ENCODE measurements at places on chromosomes 5 and 9.
A peak's percentile ranks its signal among the peaks of the same experiment; 100 is the strongest.

DNA sequence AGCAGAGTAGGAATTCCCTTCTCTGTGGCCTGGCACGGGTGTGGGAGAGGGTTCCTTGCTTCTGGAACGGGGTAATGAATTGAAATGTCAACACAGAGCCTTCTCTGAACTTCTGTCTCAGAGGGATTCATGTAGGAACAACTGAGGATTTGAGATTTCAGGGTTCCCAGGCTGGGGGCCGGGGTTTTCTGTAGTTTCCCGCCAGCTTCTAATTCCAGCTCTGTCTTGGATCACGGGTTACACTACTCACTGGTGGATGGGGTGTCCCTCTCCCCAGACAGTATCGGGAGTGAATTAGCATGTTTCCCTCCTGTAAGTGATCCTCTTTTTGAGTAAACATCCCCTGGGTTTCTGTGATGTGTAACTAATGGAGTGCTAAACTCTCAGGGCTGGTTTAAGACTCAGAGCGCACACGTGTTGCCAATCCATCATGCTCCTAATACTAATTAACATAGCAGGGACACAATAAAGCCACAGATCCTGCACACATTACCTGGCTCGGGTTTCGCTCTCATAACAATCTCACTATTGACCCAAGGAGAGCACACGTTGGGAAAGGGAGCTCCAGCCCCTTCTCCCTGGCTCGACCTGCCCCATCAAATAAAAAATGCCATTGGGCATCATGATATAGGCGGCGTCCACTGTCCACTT, 18.1 kb upstream of the DMRT2 start:
- DNase-seq, result no peak

- DNase-seq, result peak; percentile 63
These were observed at the start of gene ADAMTSL2 for GRCh38 chr9:133534346-133535291. Gene ADAMTSL2 (plus strand): TSS chr9:133534704. CDS start chr9:133536713, 2,009 bp downstream.

- no peak for DNase-seq
These were observed 84.1 kb upstream of the ACO1 start for GRCh38 chr9:32300373-32300772.

DNA sequence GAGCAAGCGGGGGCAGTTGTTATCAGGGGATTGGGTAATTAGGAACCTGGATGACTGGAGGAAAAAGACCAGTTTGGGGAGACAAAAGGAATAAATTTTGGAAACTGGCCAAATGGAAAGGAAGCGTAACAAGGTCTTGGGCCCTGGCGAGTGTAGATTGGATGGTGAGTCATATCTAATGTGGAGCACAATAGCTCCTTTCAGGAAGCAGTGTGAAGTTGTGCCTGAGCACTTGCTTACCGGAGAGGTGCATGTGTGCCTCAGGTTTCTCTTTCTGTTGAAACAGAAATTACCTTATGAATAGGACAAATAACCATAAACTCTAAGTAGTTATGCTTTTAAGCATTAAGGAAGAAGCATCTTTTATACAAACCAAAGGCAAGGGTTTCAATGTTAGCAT, 176.4 kb downstream of the KIF4B start:
- DNase-seq, result no peak

DNA sequence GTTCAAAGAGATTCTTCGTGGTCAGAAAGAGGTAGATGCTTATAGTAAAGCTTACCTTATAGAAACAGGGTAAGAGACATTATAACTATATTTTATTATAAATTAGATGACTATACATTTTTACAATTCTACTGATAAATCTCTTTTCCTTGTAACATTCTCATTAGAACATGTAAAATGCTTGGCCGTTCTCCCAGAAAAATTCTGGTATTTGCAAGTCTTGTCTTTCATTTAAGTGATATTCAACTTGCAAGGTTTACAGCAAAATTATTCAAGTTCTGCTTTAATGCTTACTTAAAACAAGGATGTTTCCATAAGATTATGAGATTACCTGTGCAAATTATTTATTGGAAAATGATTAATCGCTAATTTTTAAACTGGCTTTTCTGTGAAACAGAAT, 41.3 kb upstream of the CDH18 start:
- DNase-seq, result no peak

- DNase-seq, result no peak
These were observed 10.2 kb downstream of the BTNL8 start for GRCh38 chr5:180908998-180909731.

- no peak for DNase-seq
These were observed 14.8 kb upstream of the COL5A1 start for GRCh38 chr9:134626571-134627416.

- no peak for DNase-seq
These were observed 12.8 kb upstream of the PDZD2 start for GRCh38 chr5:31626156-31626555.

- DNase-seq, result no peak
These were observed 125.1 kb upstream of the CLINT1 start for GRCh38 chr5:157983906-157984551.

- no peak for DNase-seq
These were observed at the start of gene COL15A1 for GRCh38 chr9:98943682-98944056. Gene COL15A1 (plus strand): TSS chr9:98943907. CDS start chr9:98944062, 155 bp downstream.

DNA sequence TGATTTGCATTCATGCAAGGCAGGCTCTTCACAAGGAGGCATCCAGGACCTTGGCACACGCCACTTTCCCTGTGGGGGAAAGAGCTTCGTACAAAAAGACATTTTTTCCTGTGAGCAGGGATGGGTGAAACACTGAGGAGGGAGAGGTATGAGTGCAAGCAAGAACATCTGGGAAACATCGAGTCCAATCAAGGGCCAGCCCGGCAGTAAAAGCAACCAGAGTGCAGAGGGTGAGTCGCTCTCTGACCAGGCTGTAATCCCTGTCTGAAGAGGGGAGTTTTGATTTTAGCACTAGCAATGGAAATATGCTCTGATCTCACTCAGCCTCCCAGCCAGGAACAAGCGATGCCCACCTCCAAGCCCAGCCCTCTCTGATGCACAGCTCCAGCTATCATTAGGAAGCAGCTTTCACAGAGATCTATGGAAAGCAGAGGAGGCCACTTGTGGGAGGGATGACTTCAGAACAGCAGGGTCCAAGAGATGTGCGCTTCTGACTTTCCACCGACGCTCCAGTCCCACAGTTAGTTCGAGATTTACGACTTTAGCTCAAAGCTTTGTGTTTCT, 211.0 kb upstream of the ADAMTS16 start:
- no peak for DNase-seq

DNA sequence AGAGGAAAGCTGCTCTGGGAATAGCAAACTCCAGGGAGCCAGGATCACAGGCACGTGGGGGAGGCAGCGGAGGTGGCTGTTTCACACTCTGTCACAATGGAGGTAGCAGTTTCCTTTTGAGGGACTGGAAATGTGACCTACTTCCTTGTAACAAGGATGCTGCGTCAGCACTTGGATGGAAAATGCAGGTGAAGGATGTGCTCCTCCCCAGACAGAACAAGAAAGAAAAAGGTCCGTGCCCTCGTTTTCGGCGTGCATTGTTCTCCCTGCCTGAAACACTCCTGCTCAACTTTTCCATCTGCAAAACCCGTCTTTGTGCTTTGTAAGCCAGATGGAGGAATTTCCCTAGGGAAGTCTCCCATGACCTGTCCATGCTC, 55.1 kb upstream of the SH3PXD2B start:
- DNase-seq, result no peak

DNA sequence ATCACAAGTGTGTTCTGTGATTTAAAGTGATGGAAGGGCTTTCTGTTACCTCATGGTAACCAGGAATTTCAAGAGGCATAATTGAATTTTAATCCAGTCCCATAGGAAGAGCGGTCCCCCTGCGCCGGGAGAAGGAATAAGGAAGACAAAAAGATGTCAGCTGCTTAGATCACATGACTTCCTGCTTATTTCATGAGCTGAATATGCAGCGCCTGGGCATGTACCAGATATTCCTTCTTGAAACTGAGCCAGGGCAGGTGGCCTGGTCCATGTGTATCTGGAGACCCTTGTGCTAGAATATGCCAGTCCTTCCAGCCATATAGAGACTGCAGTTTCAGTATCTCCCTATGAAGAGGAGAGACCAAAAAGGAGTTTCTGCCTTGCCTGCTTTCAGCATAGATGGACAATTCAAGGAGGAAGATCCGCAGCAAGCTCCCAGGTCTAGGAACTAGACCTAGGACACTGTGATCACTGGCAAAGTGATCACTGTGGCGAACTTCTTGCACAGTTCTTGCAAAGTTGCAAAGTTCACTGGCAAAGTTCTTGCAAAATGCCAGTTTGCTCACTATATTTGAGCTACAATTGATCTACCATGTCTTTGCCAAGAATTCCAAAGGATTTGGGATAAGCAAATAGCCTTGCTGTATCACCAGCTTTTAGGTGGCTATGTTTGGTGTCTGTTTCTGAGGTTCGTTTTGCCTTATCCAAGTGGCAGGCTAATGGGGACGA, 102.9 kb upstream of the PHYKPL start:
- no peak for DNase-seq

DNA sequence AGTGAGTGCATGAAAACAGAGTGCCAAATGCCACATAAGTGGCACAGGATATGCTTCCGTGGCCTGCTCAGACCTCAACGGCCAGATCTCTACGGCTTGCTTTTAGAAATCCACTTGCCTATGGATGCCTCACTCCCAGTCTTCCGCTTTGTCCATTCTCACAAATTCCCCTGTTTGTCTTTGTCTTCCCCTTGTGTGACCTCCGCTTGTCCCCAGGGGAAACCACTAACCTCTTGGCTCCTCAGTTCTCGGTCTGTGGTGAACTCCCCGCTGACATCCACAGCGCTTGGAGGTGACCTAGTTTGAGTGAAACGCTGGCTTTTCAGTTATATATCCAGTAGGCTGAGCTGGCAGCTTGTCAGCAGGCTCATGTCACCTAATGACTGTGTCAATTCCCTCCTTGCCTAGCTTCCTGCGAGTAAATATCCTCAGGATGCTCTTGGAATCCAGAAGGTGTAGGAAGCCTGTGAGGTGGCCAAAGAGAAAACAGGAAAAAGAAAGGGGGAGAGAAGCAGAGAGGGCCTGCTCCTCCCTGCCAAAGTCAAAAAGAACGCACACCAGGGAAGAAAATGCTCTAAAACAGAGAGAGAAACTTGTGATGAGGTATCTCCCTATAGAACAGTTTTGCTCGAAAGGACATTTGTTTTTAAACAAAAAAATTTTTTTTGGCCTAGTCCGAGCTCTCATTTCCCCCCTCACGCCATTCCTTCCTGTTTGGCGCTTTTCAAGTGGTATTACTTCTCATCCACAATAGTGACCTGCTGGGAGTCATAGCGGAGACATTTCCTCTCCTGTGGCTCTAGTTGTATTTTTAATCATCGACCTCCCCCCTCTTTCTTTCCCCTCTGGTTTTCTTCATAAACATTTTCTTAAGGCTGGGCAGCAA, 101.6 kb upstream of the SPRY4 start:
- no peak for DNase-seq

GRCh38 chr5:133220851-133221674, 169.2 kb downstream of the HSPA4 start:
- no peak for DNase-seq

DNA sequence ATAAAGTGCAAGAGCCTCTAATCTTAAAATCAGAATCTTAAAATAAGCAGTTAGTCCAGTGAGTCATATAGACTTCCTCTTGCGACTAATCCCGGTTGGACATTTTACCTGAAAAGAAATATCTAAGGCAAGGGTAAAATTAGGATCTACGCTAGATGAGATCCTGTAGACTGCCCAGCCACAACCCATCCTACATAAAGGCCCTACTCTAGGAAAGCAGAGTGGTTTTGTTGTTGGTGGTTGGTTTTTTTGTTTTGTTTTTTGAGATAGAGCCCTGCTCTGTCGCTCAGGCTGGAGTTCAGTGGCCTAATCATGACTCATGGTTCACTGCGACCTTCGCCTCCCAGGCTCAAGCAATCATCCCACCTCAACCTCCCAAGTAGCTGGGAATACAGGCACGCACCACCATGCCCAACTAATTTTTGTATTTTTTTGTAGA, 6.9 kb downstream of the TSC1 start:
- DNase-seq, result no peak
